Ammon's horn (tissue), 1 donor: ENCODE measurements at places on chromosomes 4 and X.
A peak's percentile ranks its signal among the peaks of the same experiment; 100 is the strongest.

DNA sequence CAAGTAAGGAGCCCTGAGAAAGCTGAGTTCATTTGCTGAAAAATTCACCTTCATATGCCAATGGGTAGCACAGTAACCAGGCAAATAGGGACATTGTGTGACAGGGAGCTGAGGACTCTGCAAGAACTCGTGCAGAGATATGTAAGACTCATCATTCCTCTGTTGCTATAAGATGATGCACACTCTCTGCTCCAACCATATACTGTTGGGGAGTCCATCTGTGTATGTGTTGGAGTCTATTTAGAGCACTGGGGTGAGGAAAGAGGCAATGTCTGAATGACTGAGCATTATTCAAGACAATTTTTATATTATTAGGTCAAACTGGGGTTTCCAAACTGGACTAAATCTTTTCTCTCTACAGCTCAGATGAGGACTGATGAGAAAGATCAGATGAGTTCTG lies 100.4 kb downstream of the QRFPR start:
- DNase-seq = no peak

- DNase-seq = no peak
Observed at GRCh38 chrX:69094977-69095669, 70.1 kb downstream of the PJA1 start.

GRCh38 chrX:129525896-129526295 lies 2.6 kb upstream of the SMARCA1 start:
- no peak for DNase-seq

- DNase-seq = peak; percentile 64
Observed at GRCh38 chr4:128831531-128832242, 22.2 kb downstream of the JADE1 start.

DNA sequence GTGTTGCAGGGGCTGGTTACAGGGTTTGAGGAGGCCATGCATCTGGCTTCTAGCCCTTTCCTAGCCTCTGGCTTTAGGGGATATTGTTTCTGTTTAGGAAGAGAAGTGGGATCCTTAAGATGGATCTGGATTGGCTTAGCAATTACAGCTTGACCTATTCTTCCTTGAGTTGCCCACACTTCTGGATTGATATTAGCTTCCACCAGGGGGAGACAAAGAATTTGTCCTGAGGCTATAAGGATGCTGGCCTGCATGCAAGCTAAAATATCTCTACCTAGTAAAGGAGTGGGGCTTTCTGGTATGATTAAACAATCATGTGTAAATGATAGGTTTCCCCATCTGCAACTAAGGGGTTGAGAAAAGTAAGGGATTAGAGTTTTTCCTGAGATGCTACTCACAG lies 117.2 kb downstream of the TEX13C start:
- no peak for DNase-seq

GRCh38 chr4:16119981-16120380 lies 36.2 kb upstream of the PROM1 start:
- no peak for DNase-seq

- no peak for DNase-seq
Observed at GRCh38 chrX:64437218-64437617, 42.0 kb upstream of the MTMR8 start.

DNA sequence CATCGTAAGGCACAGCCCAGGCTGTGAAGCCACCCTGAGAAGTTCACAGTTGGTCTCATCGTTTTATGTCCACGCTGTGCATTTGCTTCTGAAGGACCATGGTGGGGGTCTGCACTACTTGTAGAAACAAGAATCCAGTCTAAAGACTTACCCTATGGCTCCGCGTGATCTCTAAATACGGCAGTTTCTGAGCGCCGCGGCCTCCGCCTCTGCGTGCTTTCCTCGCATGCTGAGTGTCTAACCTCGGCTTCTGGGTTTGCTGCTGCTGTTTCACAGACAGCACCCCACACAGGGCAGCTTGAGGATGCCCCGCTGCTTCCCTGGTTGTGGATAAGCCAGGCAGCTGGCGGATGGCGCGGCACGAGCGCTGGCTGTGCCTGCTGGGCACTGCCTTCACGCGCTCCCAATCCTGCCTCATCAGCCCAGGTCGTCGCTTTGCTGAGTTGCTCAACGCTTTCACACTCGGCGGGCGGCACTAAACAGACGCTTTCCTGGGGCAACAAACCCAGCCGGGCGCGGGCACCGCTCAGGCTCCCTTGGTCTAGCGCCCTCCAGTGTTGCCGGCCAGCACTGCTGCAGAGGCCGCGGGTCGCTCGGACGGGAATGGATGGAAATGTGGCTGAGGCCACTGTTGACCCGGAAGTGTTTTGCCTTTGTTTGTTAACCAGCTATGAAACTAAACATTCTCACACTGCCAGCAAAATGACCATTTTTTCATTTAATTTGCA lies 39.2 kb downstream of the FGFRL1 start:
- no peak for DNase-seq

- no peak for DNase-seq
Observed at GRCh38 chr4:1491328-1492141, 85.3 kb upstream of the NKX1-1 start.

DNA sequence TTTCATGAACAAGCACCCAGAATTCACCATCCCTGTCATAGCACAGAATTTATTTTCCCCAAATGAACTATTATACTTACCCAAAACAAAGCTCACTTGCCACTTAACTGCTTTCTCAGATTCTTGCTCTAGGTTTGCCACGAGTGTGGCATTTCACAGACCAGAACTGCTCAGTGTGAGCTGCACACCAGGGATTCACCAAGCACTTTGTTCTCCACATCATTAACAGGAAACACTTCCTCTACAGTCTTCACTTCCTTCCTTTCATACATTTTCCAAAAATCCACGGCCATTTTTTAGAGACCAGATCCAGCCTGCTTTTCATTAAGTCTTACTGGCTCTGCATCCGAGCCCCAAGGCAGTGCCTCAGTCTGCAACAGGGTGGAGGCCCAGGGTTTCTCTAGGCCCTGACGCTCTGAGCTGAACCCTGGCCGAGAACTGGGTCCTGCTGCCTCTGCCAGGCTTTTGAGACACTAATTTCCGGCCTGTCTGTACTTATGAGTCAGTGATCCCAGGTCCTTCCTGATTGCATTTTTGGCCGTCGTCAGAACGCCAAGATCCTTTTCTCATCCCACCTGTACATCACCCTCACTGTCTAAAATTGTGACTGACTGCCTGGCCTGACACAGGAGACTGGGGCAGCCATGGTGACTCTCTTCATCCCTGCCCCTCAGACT lies 67.6 kb upstream of the MTNR1A start:
- DNase-seq = no peak

GRCh38 chr4:185638548-185639301 lies 103.4 kb upstream of the PDLIM3 start:
- DNase-seq = no peak

DNA sequence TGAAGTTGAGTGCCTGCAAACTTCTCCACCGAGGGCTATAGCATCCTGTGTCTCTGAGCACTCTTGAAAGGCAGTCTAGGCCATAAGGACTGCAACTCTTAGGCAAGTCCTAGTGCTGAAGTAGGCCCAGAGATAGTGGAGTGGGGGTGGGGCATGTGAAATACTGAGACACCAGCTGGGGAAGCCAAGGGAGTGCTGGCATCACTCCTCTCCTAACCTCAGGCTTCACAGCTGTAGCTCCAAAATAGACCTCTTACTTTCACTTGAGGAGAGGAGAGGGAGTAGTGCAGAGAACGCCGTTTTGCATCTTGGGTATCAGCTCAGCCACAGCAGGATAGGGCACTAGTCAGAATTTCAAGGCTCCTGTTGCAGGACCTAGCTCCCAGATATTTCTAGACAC lies 56.2 kb upstream of the CYSLTR1 start:
- no peak for DNase-seq

GRCh38 chrX:86002076-86002896 lies 45.1 kb downstream of the CHM start:
- no peak for DNase-seq

GRCh38 chr4:8240211-8241041 lies 29.1 kb upstream of the HTRA3 start:
- peak; percentile 35 for DNase-seq

GRCh38 chrX:123274796-123275195 lies 90.7 kb downstream of the GRIA3 start:
- DNase-seq = no peak

GRCh38 chr4:119510395-119511149 lies 118.0 kb downstream of the PDE5A start:
- DNase-seq = no peak

- DNase-seq = peak; percentile 47
Observed at GRCh38 chr4:170109586-170110284, 20.0 kb upstream of the AADAT start.

GRCh38 chr4:37816006-37816405 lies 10.5 kb upstream of the PGM2 start:
- DNase-seq = no peak

- no peak for DNase-seq
Observed at GRCh38 chrX:102978594-102978993, 41.5 kb downstream of the RAB40AL start.

GRCh38 chr4:23036503-23036902 lies 343.8 kb downstream of the GBA3 start:
- no peak for DNase-seq

GRCh38 chrX:48700951-48701653 lies 4.6 kb downstream of the SUV39H1 start:
- DNase-seq = no peak

GRCh38 chr4:85966373-85966772 lies 393.5 kb downstream of the MAPK10 start:
- no peak for DNase-seq

GRCh38 chrX:120334603-120335002 lies 23.3 kb upstream of the TMEM255A start:
- no peak for DNase-seq

- DNase-seq = no peak
Observed at GRCh38 chrX:2342281-2342688, 158.5 kb downstream of the DHRSX start.

GRCh38 chr4:118281611-118282442 lies 71.0 kb downstream of the PRSS12 start:
- no peak for DNase-seq

DNA sequence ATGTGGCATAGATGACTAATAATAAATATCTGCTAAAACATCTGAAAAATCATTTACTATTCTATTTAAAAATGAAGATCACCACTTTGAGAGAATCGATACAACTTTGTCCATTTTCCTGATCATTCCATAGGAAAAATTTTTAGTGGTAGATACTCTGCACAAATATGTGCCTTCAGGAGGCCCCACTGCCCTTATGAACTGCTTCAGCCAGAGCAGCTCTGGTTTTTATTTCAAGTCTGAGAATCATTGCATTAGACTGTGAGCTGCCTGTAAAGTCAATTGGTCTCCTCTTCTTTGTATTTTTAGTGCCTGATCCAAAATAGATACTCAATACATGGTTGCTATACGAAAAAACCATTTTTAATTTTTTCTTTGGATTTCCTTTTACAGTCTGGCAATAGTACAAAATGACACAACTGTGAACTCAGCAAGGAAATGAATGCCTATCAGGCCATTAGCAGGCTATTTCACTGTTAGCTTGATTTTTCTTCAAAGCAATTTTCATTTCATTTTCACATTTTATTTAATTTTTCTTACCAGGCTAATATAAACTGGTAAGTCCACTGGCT lies 69.1 kb downstream of the SHISA3 start:
- no peak for DNase-seq

GRCh38 chrX:100120956-100121355 lies 289.1 kb downstream of the PCDH19 start:
- no peak for DNase-seq

GRCh38 chr4:41060352-41061334 lies 153.7 kb downstream of the APBB2 start:
- peak; percentile 57 for DNase-seq

DNA sequence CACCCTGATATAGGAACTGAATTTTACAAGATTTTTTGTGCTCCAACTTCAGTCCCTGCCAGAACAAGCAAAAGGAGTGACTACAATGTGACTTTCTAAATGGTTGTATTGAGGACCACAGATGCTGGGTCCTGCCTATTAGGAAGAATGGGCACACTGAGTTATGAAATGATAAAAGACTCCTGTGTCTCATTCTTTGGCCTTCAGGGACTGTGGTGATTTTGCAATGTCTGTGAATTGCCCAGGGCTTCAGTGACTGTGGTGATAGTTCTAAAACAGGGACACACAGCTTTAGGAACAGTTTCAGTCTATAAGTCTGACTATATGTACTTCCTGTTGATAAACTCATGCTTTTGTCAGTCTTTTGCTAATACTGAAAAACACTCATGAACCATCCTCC lies 210.2 kb downstream of the DMD start:
- peak; percentile 1 for DNase-seq

- no peak for DNase-seq
Observed at GRCh38 chr4:188177997-188178675, 38.9 kb downstream of the TRIML1 start.

- no peak for DNase-seq
Observed at GRCh38 chrX:45353456-45353855, 152.8 kb upstream of the DIPK2B start.

DNA sequence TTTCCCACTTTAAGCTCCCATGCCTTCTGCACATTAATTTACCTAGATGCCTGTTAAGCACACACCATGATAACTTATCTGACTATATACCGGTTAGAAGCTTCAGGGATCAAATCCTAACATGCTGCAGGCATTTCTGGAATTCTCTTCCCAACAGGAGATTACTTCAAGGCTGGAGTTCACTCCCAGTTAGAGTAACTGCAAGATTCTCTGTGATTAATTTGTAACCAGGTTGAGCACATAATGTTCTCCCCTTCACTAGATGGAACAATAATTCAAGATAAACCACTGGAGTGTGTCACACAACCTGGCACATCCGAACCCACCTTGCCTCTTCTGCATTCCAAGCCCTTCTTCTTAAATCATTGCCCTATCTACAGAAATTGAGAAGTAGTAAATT lies 11.8 kb upstream of the UGT2A3 start:
- no peak for DNase-seq

- no peak for DNase-seq
Observed at GRCh38 chr4:177225605-177226004, 84.1 kb upstream of the NEIL3 start.

GRCh38 chrX:19893727-19894126 lies 6.3 kb upstream of the SH3KBP1 start:
- no peak for DNase-seq

DNA sequence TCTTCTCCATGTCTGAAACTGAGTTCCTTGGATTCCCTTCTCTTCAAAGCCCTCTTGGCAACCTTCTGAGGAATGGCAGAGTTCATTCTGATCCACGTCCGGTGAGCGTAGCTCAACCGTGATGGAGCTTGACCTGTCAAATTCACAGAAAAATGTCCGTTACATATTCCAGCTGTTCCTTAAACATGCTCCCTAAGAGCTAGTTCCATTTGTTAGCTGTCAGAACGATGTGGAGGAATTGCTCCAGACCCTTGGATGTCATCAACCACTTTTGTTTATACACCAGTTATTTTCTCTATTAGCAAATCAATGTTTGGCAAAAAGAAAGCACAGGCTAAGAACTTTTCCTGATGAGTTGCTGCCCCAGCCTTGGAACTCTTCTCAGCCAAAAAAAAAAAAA lies 50.1 kb downstream of the NHS start:
- no peak for DNase-seq

DNA sequence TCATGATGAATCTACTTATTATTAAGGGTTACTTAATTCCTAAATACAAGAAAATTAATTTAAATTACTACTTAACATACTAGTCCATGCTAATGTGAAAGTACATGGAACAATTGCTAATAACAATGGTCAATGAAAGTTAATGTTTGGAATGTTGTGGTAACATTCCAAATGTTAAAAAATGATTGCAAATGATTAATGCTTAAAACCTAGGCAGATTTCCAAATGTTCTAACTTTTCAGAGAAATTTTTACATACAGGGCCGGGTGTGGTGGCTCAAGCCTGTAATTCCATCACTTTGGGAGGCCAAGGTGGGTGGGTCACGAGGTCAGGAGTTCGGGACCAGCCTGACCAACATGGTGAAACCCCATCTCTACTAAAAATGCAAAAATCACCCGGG lies 1851.3 kb upstream of the PCDH7 start:
- DNase-seq = no peak
